ENCODE measurements at places on chromosomes 5 and 9.

DNA sequence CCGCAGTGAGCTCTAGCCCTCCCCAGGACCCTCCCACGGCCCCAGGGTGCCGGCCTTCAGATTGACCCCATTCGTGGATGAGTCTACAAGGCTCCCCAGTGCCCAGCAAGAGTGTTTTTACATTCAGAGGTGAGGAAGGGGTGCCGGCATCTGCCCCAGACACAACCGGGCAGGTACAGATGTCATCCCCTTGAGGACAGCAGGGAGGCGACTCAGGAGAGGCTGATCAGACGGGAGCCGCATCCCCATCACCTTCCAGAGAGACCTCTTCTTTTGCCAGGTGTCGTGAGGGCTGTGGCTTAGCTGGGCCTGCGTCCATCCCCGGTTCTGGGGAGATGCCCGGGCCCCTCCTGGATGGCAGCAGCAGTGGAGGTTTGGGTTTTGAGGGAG is 4.3 kb upstream of the LRRC14B start:
- no peak for DNase-seq

GRCh38 chr5:133121080-133121479 is 69.3 kb downstream of the HSPA4 start:
- DNase-seq = no peak

DNA sequence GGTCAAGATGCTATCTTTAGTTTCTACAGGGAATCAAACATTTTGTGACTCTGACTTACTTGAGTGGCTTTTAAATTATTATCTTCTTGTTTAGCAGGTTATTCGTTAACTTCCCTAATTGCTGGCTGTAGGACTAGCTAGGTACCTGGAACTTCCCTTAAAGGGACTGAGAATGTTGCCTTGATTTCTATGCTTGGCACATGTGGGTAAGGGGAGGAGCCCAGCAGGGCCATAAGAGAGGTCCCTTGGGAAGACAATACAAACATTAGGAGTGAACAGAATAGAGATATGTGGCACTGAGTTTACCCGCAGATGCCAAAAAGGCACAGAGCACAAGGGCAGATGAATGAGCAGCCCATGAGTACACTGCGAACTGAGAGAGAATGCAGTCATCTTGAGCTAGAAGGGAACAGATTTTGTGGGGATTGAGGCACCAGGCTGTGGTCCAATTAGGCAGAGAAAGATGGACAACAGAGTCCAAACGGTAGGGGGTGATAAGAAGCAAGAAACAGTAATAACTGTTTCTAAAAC is 9.8 kb downstream of the CKMT2 start:
- no peak for DNase-seq

GRCh38 chr5:116378777-116379121 is 195.9 kb downstream of the SEMA6A start:
- DNase-seq = no peak

DNA sequence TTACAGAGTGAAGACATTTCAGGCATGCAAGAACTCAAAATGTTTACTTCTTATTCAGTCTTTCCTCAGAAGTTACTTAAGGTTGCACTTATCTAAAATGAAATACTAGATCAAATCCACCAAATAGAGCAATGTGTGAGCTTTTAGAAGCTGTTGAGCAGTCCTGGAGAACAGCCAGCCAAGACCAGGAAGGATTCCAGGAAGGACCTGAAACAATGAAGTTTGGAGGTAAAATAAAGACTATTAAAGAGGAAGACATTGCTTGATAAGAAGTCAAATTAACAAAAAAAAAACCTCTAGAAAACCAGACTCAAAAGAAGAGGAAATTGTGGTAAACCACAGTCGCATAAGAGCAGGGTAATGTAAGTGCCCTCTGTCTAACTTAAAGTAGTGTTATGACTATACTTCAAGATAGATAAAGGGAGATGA is 156.2 kb upstream of the S1PR3 start:
- DNase-seq = no peak

GRCh38 chr9:131398204-131398603 is 4.3 kb downstream of the PRRC2B start:
- DNase-seq = no peak
